ENCODE measurements at places on chromosomes 13 and 19.

DNA sequence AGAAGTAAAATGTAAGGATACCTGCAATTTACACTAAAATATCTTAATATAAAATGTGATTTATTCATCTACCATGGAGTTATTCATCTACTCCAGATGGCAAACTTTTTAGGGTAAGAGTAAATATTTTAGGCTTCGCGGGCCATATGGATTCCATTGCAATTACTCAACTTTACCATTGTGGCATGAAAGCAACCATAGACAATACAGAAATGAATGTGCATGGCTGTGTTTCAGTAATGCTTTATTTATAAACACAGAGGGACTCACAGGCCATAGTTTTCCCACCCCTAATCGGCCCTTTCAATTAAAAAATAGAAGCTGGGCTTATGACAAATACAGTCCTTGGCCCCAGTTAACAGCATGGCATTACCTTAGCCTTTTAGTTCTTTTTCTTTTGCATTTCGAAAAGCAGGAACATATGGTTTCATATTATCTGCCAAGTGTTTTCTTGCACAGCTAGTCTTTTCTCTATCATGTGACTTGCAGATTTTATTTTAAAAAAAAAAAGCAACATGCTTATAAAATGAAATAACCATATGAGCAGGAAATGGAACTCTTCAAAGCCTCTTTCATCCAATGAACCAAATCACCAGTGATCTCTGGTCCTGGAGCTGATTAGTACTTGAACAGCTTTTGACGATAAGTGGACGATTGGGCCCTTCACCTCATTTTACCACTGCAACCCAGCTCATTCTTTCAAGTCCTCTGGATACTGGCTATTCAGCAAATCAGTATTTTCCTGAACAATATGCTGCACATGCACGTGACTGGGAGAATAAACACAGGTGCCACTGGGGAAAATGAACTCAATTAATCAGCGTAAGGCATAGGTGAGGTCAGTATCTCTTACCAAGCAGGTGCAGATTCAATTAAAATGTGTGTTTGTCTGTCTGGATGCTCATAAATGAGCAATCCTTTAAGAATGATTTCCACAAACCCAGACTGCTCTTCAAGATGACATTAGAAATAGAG is 63.9 kb downstream of the LHFPL6 start:
- no peak for DNase-seq

GRCh38 chr13:99279637-99280036 is 21.5 kb upstream of the GPR18 start:
- DNase-seq, result no peak

DNA sequence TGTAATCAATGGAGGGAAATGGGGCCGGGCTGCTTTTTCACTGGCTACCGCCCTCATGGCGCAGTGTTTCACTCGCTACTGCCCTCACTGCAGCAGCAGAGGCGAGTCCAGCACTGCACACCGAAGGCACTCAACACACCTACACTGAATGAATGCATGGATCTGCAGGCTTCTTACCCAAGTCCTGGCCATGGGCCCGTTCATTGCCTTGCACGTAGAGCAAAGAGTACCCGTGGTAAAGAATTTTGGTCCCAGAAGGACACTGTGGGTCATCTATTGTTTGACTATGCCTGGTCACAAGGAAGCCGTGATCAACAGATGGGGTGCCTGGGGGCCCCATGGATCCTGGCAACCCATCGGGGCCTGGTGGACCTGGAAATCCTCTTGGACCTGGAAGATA is 144.9 kb downstream of the COL4A1 start:
- no peak for DNase-seq

- DNase-seq, result no peak
Observed at GRCh38 chr13:75136151-75136550, 345.8 kb downstream of the TBC1D4 start.

- no peak for DNase-seq
Observed at GRCh38 chr13:113809934-113810333, 50.9 kb downstream of the TMEM255B start.

DNA sequence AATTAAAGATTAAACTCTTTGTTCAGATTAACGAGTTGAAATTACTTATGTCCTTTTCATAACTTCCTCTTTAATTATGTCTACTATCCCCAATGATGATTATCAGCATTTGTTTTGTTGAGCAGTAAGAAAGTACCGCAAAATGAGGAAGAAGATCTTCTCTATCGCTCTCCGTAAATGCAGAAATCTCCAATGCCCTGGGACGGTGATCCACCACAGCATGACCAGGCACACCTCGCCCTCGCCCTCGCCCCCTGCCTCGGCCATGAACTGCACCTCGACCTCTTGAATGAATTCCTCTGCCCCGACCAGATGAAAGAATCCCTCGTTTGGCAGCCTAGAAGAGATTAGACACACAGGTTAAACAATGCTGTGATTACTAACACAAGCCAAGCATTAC is 69.1 kb downstream of the RBM26 start:
- DNase-seq, result no peak

DNA sequence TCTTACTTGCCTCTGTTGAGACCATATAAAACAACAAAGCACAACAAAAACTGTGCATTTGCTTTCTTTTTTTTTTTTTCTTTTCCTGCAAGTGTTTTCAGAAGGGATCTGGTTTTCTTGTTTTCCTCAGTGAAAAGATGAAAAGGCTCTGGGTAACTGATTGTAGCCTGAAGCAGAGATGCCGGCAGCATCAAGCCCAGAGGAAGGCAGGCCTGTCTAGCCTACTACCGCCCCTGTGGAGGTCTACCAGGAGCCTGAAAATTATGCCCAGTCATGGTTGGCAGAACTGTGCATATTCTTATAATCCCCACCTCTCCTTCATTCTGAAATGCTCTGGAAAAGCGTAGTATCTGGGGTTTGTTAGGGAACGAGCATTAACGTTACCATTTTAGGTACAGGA is 32.6 kb upstream of the MEDAG start:
- DNase-seq, result no peak

DNA sequence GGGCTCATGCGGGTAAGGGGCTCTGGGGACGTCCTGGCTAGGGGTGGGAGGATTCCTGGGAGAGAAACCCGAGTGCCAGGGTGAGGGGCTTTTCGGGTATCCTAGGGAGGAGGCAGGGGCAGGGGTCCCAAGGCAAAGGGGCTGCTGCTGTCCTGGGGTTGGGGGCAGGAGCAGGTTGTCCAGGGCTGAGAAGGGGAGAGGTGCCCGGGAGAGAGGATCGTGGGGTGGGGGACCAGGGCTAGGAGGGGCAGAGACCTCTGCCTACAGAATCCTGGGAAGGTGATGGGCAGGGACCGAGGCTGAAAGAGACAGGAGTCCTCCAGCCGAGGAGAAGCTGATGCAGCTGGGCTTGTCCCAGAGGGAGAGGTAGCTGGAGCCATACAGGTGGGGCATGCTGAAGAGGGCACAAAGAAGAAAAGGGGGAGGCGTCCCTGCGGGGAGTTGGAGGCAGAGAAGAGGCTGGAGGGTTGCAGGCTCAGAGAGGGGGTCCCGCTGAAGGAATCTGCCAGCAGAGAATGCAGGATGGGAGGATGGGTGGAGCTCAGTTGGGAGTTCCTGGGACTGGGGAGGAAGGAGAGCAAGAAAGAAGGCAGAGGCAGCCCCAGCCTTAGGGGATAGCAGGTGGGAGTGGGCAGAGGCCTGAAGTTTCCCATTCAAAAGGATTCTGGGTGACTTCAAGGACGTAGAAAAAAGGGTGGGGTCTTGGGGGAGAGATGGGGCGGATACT is 574 bp downstream of the CYP2S1 start:
- DNase-seq, result no peak

DNA sequence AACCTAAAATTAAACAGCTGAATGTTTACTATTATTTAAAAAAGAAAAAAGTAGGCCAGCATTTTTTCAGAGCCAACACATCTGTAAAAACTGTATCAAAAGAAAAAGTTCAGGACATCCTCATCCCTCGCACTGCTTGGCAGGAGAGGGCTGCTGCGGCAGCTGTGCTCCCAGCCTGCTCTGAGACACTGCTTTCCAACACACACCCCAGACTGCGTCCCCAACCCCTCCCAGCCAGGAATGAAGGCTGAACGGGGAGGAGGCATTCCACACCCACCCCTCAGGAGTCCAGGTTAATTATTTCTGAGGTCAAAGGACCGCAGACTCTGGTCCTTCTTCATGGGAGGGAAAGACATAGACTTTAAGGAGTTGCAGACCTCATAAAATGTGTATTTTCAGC is 43.1 kb downstream of the COL4A1 start:
- no peak for DNase-seq

GRCh38 chr19:4061178-4061682 is 5.5 kb downstream of the ZBTB7A start:
- DNase-seq, result no peak

- DNase-seq, result no peak
Observed at GRCh38 chr19:5718037-5718578, 1.8 kb downstream of the LONP1 start.

GRCh38 chr13:47087841-47088240 is 191.0 kb upstream of the HTR2A start:
- no peak for DNase-seq

DNA sequence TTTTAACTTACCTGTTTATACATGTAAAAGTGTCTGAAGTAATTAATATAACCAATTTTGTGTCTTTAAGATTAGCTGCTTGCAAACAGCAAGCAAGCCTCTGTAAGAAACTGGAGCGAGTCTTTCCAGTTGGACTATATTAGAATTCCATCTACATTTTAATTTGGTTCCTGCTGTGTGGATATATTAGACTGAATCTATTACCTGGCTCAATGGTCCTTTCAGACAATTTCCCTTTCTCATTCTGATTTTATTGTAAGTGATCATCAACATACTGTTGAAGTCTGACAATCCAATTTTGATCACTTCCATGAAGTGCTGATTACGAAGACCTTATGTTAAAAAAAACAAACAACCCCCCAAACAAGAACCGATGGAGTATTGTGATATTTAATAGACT is 72.3 kb downstream of the GPC5 start:
- no peak for DNase-seq

DNA sequence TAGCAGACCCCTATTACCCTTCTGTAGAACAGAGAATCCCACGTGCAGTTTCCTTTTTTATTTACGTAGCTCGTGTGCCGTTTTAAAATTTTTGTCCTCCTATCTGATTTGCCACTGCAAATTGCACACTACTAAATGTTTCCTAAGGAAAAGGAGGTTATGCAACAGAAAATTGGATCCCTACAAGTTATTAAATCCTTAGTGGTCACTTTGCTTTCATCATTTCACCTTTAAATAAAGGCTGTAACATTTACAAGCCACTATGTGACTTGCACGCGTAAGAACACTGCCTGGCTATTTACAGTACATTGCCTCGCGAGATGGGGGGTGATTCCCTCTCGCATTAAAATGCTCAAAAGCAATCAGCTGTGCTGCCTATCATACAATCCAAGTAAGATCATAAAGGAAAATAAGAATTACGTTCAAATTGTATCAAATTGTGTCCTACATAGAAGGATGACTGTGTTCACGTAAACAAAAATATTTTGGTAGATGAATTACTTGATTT is 525.6 kb downstream of the SUCLA2 start:
- no peak for DNase-seq

DNA sequence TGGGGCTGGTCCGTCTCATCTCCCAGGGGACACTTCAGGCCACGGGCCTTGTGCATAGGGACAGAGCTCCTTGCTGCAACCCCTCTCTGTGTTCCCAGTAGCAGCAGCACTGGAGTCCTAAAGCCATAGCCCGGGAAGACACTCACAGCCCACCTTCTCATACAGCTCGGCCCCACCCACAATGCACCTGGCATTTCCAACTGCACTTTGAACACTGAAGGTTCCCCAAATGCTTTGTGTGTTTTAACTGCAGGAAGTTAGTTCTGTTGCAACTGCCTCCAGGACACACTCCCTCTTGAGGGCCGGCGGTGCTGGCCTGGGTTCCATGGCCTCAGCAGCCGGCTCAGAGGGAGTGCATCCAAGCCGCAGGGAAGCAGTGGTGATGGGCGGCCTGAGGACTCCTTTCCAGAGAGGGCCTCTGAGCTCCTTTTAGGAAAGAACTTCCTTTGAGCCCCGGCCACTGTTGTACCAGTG is 22.7 kb upstream of the TMEM255B start:
- DNase-seq, result no peak

- no peak for DNase-seq
Observed at GRCh38 chr13:107865643-107866031, 349.7 kb downstream of the LIG4 start.

GRCh38 chr13:45472171-45472705 is 7.5 kb downstream of the COG3 start:
- no peak for DNase-seq

- no peak for DNase-seq
Observed at GRCh38 chr13:44133626-44134025, 240.0 kb upstream of the SERP2 start.

Measured in CD4-positive, alpha-beta T cell (primary cell).